ENCODE measurements at places on chromosomes 6 and 20.

DNA sequence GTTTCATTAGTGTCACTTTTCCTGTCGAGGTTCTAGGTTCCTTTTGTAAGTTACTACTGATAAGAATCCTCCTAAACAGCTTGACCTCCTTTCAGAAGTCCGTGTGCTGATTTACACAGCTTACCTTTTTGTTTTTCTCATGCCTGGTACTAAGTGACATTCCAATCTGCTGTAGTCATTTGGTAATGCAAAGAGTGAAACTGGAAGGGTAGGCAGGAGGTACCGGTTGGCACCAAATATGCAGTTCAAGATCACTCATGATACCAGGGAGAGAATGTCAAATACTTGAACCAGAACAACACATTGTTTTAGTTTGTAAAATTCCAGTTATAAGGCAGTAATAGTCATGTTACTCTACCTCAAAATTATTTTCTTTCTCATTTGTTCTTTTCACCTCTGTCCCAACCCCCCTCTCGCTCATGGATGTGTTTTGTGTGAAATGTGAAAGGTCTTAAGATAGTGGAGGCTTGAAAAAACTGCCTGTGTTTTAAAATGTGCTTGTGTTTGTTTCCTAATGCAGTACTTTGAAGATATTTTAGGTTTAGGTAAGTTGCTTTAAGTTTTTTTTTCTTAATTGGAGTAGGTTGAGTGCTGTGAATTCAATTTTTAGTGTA is 23.2 kb downstream of the AFDN start:
- no peak for DNase-seq

DNA sequence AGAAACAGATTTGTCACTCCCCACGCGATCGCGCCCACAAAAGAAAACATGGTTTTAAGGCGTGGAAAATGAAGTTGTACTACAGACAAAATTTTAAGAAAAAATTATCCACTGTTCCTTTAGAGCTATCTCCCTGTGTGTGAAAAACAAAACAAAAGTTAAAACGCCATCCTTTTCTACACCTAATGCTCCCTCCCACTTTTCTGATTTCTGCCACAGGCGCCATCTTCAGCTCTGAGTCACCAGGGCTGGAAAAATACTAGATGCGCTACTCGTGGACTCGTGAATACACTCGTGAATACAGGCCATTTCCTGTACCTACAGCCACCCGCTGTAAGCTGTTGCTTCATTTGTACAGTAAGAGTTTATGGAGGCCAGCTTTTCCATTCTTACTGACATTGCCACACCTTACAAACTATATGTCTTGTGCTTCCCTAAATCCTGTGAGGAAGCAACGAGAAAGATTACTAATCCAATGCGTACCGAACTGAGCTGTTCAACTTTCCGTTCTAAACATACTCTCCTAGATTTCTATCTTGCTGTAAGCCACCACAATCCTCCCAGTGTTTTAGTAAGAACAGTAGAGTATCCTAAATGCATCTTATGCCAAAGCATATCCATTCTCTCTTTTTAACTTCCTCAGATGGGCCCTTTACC is 773 bp upstream of the AHI1 start:
- no peak for DNase-seq

DNA sequence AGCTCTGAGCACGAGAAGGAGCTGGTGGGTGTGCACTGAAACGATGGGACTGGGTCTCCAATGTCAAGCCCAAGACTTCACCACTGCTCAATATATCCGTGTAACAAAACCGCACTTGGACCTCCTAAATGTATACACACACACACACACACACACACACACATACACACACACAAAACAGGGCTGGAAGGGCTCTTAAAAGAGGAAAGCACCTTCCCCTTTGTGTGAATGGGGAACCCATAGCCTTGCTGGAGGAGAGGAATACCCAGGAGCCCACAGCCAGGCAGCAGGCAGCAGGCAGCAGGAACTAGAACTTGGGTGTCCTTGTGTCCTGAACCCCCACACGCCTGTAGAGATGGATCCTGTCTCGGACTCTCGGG is 29.8 kb downstream of the TGM2 start:
- DNase-seq, result no peak

GRCh38 chr20:50194831-50195523 is 4.3 kb downstream of the CEBPB start:
- no peak for DNase-seq

- no peak for DNase-seq
Measured at GRCh38 chr6:6697620-6698019, 109.1 kb downstream of the LY86 start.

DNA sequence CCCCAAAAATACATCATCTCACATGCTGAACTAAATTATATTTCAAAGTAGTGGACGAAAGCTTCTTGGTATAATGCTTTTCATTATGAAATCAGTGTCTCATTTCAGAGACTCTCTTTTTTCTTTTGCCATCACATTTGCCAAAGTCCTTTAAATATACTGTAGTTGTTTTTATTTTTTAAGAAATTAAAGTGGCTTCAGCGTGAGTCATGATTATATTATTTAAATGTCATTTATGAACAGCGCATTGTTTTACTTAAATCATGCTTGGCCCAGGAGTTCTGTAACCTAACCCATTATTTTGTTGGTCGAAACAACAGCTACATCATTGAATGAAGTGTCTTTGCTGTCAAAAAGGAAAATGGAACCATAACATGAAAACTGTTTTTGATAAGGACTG is 100.9 kb downstream of the CD109 start:
- no peak for DNase-seq

DNA sequence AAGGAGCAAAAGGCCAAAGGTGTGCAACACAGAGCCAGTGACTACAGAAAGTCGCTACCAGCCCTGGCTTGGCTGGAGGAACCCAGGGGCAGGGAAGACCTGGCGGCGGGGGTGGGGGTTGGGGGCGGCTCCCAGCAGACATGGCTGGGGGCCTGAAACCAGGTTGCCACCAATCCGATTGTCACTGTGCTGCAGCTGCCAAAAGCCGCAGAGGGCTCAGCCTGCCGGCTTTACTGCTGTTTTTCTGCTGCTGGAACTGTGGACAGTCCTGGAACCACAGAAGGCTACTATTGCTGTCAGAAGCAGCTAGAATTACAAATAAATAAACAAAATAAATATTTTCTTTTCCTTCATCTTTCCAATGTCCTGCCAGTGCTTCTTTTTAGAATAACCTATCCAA is 25.7 kb upstream of the OGFRL1 start:
- no peak for DNase-seq

DNA sequence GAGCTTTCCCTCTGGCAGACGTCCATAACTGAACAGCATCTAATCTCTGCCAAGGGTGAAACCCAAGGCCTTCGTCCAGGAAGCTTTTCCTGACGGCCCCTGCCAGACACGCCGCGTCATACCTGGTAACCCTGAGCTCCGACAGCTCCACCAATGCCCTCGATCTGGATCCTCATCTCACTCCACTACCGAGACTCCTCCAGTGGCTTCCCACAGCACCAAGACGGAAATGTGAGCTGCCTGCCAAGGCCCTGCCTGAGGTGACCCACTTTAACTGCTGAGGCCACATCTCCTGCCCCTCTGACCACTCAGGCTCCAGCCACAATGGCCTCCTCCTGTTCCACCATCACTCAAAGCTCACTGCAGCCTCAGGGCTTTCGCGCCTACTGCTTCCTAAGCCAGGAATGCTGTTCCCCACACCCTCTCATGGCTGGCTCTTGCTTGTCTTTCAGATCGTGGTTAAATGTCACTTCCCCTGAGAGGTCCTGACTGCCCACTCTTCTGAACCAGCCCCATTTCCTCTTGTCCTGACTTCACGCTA is 143.2 kb downstream of the PREX1 start:
- no peak for DNase-seq

GRCh38 chr20:383889-384288 is 3.3 kb downstream of the TRIB3 start:
- no peak for DNase-seq

- DNase-seq, result no peak
Measured at GRCh38 chr6:150546457-150546856, 53.2 kb upstream of the PLEKHG1 start.

- DNase-seq, result no peak
Measured at GRCh38 chr20:52313341-52313963, 121.9 kb upstream of the ZFP64 start.

GRCh38 chr6:74925683-74926082 is 280.2 kb downstream of the COL12A1 start:
- no peak for DNase-seq

- no peak for DNase-seq
Measured at GRCh38 chr6:125154761-125155135, 1.2 kb downstream of the TPD52L1 start.

DNA sequence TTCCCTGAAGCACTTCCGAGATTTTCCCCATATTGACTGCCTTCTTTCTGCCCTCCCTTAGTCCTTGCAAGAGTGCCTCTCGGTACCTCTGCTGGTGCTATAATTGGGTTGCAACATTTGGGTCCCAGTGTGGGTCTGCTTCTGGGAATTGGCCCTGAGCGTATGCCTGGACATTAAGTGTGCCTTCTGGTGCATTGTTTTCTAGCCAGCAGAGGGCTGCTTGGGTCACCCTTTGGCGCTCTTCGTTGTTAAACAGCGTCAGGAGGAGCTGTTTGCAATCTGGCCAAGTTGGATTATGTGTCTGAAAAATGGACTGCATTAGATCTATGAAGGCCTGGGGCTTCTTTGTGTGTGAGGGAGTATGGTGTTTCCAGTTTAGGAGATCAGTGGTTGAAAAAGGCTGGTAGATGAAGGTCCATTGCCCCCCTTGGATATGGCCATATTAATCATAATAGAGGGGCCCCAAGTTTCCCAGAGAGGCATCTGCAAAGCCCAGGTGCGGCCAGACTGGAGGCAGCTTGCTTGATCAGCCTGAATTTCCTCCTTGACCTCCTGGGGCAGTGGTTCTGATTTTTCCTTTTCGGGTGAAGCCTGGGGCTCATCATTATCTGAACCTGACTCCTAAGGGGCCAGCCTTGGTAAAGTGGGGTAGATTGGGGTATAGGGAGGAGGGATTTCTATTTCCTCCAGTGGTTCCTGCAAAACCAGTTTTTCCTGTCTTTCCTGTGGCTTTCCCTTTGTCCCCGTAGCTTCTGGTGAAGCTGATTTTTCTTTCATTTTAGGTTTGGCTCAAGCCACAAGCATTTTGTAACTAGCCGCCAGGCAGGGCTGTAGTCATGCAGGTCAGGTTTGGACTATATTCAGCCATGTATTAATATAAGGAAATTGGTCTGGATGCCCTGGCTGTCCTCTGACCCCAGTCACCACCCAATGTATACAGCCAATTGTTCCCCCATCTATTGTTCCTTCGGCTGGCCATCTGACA is 85.4 kb upstream of the GPR6 start:
- DNase-seq, result no peak

- no peak for DNase-seq
Measured at GRCh38 chr6:28239636-28240035, 12.4 kb downstream of the ZKSCAN4 start.

DNA sequence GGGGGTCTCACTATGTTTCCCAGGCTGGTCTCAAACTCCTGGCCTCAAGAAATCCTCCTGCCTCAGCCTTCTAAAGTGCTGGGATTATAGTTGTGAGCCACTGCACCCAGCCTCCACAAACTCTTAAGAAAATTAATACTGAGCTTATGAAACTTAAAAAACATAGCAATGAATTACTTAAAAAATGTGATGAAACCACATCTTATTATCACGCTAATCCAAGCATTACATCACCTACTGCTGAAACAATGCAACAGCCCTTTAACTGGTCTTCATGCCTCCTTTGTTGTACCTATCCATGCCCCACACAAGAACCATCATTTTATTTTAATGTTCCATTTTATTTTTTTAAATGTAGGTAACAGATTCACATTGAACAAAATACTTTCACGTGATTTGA is 24.9 kb downstream of the SESN1 start:
- no peak for DNase-seq

DNA sequence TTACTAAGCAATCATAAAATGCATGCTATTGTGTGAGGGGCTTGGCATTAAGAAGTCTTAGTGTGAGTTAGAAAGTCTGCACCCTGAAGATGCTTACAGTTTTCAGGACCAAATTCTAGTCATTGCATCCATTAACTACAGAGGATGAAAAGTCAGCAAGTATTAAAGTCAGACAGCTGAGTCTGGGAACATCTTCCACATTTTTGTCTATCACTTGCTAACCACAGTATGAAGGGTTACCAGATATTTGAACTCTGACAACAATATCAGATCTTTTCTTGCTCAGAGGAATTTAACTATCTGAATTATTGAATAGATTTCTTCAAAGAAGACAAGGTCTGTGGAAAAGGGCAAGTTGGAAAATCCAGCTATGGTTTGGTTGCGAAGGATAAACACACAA is 264.4 kb downstream of the BTBD9 start:
- DNase-seq, result no peak

DNA sequence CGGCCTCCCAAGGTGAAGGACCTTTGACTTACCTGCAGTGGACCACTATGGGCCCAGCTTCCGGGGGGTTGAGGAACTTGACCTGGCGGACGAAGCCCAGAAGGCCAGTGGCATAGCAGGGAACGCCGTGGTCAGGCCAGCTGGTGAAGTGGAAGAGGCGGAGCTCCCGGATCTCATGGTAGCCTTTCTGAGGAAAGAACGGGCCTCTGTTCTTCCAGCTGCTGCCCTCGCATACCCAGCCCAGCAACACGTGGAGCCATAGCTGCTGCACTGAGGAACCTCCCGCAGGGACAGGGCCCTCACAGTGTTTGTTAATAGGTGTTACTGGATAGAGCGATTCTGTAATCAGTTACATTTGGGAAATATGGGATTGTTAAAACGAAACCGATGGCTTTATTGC is 492.1 kb upstream of the CHD6 start:
- no peak for DNase-seq

DNA sequence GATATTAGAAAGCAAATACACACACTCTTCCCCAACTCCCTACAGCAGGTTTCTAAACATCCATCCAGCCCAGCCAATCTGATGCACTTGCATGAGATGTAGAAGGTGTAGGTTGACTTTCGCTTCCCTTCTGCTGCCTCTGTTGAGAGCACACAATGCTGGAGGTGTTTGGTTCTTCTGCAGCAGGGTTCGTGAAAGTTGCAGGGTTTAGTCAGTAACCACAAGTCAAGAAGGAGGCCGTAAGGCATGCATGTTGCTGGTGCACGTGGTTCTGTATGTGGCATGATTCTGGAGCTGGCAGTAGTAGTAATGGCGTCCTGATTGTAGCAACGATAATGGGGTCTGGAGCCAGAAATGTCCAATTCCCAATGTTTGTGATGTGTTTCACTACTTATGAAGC is 53.0 kb downstream of the DEK start:
- DNase-seq, result no peak

DNA sequence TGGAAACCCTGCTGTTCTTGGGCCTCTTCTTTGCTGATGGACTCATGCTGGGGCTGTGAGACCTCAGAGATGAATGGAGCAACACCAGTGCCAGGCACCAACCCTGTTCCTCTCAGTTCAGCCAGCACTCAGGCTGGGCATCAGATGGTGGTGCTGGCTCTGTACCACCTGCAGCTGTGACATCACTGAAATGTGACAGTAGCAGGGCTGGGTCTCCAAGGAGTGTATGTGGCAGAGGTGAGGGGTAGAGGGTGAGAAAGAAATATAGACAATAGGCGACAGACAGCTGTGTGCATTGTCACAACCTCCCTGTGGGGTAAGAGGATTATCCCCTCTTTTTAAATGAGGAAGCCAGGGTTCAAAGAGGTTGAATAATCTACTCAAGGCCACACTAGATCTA is at the start of gene TP53TG5:
TP53TG5 (minus strand) TSS at position 135 of the 400 bp plus-strand sequence; CDS start at position 46, 89 bp downstream.
- no peak for DNase-seq
